ENCODE measurements at places on chromosomes 2 and 18. TPM values are rescaled to one million over a fixed set of nuclear protein-coding genes. Genes with fewer than 3 reads are reported as not detected.

Gene EFR3B
- 0.16 TPM for polyA plus RNA-seq

Gene CFAP65
- not detected for polyA plus RNA-seq

Gene KCNG2
- polyA plus RNA-seq = not detected

Gene AQP12B
- polyA plus RNA-seq = not detected

Gene GAL3ST2
- not detected for polyA plus RNA-seq

Gene CXCR1
- 1.1 TPM for polyA plus RNA-seq

DNA sequence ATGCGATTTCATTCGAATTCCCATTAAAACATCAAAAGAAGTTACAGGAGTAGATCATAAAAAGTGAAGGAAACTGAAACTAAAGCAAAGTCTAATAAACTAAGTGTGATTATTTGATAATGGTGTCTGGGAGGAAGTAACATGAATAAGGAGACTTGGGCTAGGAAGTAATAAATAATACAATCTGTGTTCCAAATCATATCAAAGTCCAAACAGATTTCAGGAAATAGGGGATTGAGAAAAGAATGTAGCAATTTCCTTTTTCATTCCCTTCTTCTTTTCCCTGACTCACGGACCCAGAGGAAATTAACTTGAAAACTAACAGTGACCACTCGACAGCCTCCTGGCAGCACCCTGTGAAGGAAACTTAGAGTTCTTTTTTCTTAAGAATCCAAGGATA is 758.4 kb upstream of the GCFC2 start:
- no peak for DNase-seq

DNA sequence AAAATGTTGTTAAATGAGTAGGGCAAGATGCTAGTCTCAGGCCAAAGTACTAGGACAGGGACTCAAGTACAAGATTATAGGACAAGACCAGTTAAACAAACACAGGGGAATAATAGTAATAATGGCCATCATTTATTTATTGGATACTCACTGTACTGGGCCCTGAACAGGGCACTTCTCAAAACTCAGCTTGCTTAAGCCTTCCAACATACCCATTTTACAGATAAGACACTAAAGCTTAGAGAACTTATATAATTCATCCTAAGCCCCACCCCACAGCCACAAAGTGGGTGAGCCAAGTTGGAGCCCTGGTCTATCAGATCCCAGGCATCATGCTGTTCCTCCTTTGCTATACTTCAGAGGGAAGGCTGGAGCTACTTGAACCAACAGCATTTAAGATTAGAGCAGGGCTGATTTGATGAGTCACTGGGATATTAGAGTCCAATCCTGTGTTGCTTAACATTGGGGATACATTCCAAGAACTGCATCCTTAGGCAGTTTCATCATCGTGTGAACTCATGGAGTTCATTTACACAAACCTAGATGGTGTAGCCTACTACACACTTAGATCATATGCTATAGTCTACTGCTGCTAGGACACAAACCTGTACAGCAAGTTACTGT is 153.6 kb downstream of the MTCL1 start:
- no peak for DNase-seq

GRCh38 chr2:25699216-25699615 is 25.8 kb upstream of the DTNB start:
- DNase-seq = no peak

- DNase-seq = no peak
These were observed 46.0 kb upstream of the RIT2 start for GRCh38 chr18:43161528-43161927.

- no peak for DNase-seq
These were observed at the start of gene CAVIN2 for GRCh38 chr2:191846515-191847476. TSS of gene CAVIN2 (minus strand) at chr2:191847088. CDS start at chr2:191846925, 163 bp downstream.

DNA sequence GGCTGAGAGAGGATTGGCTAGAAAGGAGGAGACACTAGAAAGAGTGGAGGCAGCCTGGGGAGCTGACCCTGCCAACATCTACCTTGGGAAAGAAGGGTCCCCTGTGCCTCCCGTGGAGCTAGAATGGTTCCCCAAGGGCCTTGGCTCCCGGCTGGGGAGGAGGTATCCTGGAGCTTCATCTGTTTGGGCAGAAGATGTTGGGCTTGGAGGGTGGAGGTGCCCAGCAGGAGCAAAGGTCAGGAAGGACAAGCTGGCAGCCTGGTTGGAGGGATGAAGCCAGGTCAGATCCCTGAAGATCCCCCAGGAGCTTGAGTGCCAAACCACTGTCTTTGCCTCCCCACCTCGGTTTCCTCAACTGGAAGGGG is 2.9 kb downstream of the ATP6V1B1 start:
- no peak for DNase-seq

- no peak for DNase-seq
These were observed 5.5 kb upstream of the CYBRD1 start for GRCh38 chr2:171516793-171517192.

DNA sequence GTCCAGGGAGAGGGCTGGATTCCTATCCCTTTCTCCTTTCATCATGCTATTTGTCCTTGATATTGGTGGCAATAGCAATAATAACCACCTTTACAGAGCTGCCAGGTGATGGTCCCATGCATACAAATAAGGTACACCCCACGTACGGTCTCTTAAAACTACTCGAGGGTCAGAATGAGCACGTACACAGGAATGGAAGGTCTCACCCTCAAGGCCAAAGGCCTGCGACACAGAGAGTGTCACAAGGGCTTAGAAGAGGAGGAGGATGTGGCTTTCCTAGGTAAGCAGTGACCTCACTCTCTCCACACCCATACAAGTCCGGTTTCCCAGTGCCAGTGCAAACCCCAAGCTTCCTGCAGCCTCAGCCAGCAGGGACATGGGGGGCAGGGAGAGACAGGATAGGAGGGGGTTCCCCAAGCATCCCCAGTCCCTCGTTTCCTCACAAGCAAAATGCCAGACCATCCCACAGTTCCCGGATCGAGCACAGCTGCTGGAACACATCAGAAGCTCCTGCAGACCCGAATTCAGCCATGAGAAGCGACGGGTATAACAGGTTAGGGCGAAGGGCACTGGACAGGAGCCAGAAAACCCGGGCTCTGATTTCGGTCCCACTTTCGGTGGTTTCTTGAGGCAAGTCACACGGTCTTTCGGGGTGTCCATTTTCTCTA is 49.2 kb downstream of the PLB1 start:
- peak; percentile 6 for DNase-seq

DNA sequence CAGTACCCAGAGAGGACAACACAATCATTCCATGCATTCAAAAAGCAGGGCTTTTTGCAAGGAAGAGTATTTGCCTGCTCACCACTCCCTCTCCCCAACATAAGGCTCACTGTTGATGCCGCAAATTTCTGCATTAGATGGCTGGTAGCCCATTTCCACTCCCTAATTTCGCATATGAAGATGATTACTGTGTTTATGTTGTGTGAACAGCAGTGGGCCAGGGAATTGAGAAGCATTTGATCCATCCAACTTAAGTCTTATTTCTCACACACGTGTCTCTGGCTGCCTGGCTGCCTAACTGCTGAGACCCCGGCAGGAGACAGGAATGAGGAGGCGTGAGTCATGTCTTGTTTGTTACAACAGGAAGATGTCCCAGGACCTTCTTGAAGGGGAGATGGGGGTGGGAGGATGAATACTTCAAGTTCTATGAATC is 294.1 kb downstream of the ALK start:
- no peak for DNase-seq

- DNase-seq = no peak
These were observed 22.9 kb upstream of the RPL37A start for GRCh38 chr2:216475767-216476166.

DNA sequence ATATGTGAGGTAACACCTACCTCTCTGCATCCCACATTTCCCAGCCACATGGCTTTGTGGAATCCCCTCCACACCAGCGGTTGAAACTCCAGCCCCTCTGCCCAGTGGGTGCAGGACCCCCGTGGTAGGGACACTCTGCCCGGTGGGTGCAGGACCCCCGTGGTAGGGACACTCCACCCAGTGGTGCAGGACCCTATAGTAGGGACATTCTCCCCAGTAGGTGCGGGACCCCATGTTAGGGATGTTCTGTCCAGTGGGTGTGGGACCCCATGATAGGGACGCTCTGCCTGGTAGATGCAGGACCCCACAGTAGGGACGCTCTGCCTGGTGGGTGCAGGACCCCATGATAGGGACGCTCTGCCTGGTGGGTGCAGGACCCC is 11.5 kb downstream of the COPS9 start:
- no peak for DNase-seq

- no peak for DNase-seq
These were observed 119.8 kb downstream of the NDUFA10 start for GRCh38 chr2:239905306-239905705.

DNA sequence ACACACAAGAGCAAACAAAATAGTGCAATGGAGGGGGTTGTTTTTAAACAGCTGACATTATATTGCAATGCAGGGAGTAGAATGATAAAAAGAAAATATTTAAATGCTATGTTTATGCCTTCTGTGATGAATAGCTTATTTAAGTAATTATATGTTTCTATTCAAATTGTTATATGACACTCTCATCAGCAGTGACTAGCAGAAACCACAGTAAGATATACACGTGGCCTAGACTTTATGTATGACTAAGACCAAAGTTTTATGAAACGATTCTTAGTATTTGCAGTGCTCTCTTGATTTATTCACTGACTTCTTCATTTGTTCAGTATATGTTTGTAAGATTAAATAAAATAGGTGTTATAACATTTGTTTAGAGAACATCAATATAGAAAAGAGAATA is 26.1 kb upstream of the C1D start:
- DNase-seq = no peak

DNA sequence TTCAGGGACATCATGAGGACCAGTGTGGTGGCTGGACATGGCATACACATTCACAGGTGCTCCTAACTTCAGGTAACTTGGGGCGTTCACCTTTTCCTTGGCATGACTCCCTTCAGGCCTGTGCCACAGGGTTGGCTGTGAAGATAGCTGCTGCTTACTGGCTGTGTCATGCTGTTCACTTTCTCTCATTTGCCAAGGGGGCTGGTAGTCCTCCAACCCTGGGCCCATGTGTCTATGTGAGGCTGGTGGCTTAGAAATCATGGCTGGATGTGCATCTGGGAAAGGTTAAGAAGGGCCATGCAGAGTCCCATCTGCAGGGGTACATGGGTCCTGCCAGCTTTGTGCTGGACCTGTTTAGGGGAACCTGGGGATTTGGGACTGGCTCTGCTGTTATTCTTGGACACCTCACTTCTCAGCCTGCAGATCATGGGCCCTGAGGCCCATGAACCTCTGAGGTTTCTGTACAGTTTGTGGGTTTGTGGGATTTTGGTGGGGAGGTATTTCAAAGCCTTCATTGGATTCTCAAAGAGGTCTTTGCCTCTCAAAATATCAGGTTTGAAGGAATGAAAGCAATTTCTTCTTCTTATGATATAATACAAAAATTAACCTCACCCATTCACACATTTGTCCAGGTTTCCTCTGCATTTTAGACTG is 62.9 kb downstream of the FHOD3 start:
- no peak for DNase-seq

Measured in CD8-positive, alpha-beta memory T cell (primary cell).